Right renal pelvis (tissue), 4 donors: ENCODE measurements at places on chromosomes 2 and 18.

- no peak for DNase-seq
Observed at GRCh38 chr2:118052474-118052873, 35.8 kb upstream of the INSIG2 start.

GRCh38 chr2:210606001-210606400, 49.6 kb downstream of the CPS1 start:
- no peak for DNase-seq

GRCh38 chr2:30721241-30721640, 86.0 kb downstream of the CAPN13 start:
- DNase-seq, result no peak

DNA sequence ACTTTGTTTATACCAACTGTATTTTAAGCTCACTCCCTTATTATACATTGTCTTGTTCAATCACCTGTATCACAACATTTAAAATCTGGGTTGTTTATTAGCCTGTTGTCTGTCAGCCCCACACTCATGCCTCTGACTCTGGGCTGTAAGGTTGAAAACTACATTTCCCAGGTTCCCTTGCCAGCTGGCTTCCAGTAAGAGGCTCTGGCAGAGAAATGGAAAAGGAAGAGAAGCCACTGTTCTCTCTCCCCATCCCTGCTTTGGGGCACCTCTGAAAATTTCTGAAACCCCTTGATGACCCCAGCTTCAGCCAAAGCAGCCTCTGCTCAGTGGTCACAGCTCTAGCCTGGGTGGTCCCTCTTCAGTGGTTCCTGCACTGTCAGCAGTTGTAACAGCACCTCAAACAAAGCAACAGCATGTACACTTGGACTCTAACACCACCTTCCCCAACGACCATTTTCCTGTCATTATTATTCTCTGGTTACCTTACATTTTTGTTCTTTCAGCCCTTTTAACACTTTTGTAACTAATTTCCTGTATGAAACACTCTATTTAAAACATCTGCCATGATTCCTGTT, 108.9 kb upstream of the LGALSL start:
- DNase-seq, result no peak

DNA sequence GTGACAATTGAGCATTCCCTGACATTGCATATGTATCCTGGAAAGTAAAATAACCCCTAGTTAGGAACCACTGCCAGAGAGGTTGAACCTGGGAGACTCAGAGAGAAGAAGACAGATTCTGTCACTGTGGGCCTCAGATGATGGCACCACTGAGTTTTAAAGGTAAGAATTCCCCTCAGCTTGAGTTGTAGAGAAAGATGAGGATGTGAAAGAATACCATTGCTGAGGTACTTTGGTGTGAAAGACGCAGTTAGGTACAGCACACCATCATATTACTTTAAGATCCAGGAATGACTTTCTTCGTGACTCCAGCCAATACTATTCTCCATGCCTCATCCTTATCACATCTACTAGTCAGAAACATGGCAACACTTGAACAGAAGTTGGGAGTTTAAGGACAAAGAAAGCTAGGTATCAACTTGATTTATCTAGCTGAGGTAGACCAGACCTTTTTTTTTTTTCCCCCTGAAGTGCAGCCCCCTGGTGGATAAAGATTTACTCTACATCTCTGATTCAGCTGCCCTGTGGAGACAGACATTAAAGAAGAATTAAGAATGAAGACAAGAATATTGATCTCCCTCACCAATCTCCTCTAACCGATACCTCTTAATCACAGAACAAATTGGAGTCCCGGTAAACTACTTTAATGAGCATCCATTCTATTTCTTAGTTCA, 630.5 kb upstream of the FANCL start:
- DNase-seq, result no peak

- no peak for DNase-seq
Observed at GRCh38 chr2:8412586-8412985, 269.3 kb upstream of the ID2 start.

GRCh38 chr2:126754240-126755004, 98.5 kb downstream of the GYPC start:
- DNase-seq, result no peak

DNA sequence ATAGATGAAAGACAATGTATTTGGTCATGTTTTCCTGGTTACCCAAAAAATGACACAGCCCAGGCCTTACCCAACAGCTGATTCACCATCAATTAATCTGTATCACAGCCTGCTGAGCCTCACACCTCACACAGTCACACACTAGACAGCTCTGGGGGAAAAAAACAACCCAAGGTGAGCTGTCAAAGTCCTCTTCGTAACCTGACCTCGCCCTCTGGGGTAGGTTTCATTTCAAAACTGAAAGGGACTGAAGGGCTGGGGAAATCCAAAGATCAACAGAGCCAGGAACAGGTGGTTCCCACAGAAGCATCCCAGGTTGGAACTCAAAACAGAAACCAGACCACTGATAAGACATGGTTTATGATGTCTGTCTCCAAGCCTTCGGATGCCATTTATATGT, 18.2 kb upstream of the PCBP1 start:
- DNase-seq, result no peak

GRCh38 chr2:68732036-68732932, 2.3 kb upstream of the ARHGAP25 start:
- DNase-seq, result no peak

DNA sequence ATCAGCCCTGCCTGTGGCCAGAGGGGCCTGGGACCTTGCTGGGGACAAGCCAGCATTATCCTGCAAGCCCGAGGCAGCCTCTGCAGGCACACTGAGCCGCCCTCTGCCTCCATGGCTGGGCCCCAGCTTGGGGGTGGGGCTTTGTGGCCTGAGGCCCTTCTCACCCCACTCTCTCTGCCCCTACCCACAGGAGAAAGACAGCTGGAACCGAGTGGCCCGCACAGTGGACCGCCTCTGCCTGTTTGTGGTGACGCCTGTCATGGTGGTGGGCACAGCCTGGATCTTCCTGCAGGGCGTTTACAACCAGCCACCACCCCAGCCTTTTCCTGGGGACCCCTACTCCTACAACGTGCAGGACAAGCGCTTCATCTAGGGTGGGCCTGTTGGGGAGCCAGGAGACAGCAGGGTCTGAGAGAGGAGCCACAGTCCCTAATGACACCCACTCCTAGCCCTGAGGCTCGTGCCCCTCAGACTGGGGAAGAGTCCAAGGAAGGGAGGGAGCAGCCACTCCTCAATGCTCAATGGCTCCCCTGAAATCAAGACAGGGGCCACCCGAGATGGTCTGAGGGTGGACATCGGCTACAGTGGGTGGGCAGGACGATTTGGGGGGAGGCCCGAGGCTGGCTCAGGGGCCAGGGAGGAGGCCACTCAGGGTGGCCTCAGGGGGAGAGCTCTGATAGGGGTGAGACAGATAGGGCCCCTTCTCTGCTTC, 4.4 kb upstream of the CHRNG start:
- no peak for DNase-seq

GRCh38 chr18:57728941-57729511, 74.1 kb downstream of the ATP8B1 start:
- no peak for DNase-seq

DNA sequence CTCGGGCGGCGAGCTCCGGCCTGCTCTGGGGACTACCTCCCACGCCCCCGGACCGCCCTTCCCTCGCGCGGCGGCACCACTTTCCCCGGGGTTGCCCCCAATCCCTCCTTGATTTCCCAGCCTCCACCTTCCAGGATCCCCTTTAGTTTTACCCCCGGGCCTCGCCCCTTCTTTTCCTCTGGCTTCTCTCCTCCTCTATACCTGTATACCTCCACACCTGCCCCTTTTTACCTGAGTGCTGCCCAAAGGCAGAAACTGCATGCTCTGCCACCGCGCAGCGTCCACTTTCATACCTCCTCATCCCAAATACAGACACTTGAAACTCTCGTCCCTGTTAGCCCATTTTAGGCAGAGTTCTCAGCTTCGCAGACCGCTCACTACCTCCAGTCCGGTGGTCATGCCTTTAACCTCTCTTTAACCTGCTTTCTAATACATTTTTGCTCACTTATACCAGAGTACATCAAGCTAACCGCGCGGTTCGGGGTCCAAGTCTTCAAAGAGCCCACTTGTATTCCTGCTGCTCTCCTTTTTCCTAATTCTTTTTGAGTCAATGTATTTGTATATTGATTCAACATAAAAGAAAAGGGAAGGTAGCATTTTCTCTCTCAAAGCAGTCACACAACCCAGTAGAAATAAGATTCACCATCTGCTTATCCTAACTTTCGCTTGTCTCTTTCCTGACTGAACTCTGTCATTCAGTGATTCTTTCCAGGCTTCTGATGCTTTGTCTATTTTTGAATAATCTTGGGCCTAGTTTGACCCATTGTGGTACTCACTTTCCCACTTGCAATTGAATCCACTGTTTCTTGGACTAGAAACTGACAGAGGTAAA, 901 bp downstream of the SPOPL start:
- peak; percentile 11 for DNase-seq

GRCh38 chr2:215760091-215760490, 253.3 kb downstream of the MREG start:
- no peak for DNase-seq

DNA sequence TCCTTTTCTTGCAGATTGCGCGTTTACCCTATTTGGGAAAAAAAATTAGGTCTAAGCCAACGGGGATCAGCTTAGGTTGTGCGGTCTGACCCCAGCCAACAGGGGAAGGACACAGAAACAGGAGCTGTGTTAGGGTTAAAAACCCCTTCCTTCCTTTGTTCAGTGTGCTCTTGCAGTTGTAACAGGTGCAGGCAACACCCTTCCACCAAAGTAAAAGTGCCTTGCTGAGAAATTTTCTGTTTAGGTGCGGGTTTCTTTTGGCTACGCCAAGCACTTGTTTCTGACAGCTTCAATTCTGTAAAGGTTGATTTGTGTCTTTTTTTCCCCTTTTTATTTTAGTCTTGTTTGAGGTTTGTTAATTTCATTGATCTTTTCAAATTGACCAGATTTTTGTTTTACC, 92.5 kb downstream of the PTPN4 start:
- no peak for DNase-seq

- DNase-seq, result no peak
Observed at GRCh38 chr18:43465483-43465882, 188.2 kb upstream of the SYT4 start.

DNA sequence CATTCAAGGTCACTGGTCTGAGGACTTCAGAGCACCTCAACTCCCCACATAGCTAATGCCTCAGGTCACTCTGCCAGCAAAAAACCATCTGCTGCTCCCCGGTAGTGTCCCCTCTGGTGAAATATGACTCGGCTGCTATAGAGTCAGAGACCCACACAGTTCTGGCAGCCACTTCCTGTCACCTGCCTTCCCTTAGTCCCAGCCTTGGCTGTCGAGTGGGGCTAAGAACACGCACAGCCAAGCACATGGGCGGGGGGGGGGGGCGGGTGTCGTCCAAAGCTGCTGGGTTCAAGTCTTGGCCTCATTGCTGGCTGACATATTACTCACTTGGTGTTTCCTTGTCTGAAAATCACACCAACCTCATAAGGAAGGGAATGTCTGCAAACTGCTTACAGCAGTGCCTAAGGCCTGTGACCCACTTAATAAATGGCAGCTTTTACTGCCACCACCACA, 37.5 kb downstream of the POLR1A start:
- no peak for DNase-seq

- DNase-seq, result no peak
Observed at GRCh38 chr2:107132070-107132469, 246.1 kb upstream of the ST6GAL2 start.

DNA sequence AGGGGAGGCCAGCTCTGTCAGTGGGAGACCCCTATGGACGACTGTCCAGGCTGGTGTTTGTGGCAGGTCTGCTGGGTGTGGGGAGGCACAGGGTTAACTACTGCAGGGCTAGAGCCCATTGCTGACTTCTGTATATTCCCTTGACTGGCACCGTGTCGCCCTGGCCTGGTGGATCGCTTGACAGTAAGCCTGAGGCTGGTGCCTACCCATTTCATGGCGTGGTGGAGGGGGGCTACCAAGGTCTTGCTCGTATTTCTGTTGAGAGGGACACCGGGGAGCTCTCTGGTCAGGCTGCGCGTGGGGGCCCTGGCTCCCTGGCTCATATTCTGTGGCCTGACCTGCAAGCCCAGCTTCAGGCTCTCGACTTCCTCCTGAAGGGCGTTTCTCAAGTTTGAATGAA, 119.7 kb downstream of the ACOXL start:
- DNase-seq, result no peak

DNA sequence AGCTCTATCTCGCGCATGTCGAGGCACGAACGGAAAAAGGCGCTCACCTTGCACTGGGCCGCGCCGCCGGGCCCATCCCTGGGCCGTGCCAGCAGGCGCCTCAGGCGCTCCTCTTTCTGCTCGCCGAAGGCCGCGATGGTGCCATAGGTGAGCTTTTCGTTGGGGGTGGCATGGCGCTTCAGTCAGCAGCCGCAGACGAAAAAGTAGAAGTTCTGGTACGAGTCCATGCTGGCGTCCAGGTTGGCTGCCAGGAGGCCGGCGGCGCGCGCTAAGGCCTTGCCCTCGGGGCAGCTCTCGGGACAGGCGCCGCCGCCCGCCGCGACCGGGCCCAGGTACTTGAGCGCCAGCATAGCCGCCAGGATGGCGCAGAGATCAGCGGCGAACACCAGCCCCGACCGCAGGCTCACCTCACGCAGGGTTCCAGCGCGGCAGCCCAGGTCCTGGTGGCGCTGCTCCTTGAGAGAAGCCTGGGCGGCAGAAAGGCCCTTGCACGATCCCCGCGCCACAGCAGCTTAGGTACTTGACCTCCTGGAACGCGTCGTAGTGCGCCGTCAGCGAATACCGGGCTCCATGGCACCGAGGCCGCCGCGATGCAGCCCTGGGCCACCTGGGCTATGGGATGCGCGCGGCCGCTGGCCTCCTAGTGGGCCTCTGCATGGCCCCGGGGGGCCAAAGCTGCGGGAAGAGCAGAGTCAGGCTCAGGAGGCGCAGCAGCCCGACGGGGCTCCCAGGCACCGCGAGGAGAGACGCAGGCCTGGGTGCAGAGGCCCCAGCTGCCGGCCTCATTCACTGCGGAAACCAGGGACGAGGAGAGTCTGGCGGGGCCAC, 12.8 kb downstream of the ALPG start:
- DNase-seq, result no peak

DNA sequence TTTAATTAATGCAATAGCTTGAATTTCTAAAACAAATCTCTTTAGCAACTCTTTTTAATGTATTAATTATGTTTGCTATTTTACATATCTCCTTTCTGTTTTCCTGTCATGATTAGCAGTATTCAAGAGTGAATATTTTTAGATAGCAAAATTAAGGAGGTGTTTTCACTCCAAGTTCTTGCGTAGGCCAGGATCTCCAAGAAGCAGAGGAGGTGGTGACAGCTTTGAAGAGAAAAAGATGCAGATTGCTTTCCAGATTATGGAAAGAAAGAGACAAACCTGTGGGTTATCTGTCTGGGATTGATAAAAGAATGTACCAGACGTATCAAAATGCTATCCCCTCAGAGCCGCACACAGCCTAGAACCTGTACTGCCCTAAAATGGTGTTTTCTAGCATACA, 163.5 kb upstream of the FAM98A start:
- no peak for DNase-seq

DNA sequence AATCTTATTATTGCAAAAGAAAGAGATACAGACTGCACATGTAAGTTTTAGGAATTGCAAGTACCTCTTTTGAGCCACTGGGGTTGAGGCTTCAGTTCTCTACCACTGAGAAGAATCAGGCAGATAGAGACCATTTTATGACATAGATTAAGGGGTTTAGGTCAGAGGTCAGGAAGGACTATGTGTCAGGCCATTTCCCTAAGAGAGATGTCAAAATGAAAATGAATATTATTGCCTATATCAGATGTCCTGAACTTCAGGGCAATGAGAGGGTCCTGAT, 113.7 kb downstream of the GATA6 start:
- DNase-seq, result no peak
